ENCODE measurements at places on chromosomes 2 and 18.

- DNase-seq = no peak
These were observed 1.7 kb downstream of the IL1RL1 start for GRCh38 chr2:102313025-102313424.

GRCh38 chr2:238427435-238428162 lies 872 bp downstream of the ASB1 start:
- DNase-seq = no peak

GRCh38 chr2:240397924-240398645 lies 37.4 kb upstream of the GPC1 start:
- no peak for DNase-seq

GRCh38 chr18:48391868-48392267 lies 17.3 kb downstream of the ZBTB7C start:
- DNase-seq = no peak

- no peak for DNase-seq
These were observed 292.1 kb downstream of the SLC4A3 start for GRCh38 chr2:219919506-219919905.

DNA sequence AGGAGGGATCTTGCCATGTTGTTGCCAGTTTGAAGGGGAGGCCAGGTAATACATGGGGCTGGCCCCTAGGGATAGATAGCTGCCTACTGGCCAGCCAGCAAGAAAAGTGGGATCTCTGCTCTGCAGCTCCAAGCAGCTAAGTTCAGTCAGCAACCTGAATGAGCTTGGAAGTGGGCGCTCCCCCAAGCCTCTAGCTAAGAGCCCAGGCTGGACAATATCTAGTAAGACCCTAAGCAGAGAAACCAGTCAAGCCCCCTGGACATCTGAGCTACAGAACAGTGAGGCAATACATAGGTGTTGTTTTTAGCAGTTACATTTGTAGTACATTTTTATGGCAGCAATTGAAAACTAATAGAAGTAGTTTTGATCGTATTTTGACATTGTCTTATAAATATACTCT lies 409.8 kb upstream of the SMIM21 start:
- DNase-seq = no peak

DNA sequence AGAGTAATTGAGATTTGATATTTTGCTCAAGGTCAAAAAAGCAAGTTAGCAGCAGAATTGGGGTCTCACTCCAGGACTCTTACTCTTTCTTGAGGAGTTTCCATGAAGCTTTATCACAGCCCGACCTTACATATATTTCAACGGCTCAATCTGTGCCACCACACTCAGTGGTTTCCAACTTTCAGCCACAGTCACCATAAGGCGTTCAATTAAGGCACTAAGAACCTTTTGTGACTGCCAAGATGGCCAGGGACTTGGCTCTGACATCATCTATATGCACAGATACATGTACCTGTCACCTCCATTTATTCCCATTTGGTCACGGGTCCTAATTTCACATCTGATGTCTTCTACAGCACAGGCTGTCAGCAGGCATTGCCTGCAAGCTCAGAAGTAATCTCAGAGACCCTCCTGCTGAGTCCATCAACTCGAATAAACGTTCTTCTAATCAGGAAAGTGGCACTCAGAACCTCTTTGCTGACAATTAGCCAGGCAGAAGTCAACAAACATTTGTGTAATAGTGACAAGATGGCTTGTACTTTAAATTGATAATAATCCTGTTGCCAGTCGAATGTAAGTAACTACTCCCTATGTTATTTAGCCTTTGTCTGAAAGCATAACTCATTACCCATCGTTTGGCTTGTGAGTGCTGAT lies 16.1 kb downstream of the DYTN start:
- no peak for DNase-seq

DNA sequence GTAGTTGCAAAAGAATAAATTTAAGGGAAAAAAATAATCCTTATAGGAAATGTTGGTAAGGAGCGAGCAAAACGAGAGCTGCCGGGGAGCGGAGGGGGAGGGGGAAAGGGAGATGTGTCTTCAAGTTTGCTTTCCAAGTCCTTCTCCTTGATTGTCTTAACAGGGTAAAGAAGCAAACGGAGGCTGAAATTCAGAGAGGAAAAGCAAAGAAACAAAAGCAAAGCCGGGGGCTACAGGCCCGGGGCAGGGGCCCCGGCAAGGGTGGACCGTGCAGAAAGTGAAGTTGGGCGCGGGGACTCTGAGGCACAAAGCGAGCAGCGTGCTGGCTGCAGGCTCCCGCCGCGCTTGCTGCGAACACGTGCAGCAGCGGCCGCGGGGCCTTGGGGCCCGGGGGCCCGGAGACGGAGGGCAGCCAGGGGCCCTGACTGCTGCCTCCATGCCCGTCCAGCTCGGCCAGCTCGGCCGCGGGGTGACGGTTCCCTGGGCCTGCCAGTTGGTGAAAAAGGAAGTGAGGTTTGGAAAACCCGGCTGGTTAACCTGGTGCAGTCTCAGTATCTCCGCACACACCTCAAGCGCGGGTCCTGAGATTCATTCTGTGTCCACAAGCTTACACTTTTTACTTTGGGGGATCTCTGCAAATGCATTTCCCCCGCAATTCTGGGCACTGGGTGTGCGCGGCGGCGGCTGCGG lies 4.1 kb downstream of the BCL11A start:
- DNase-seq = no peak

- no peak for DNase-seq
These were observed 26.2 kb upstream of the MGAT5 start for GRCh38 chr2:134227666-134228065.

GRCh38 chr18:3248062-3248657 lies 559 bp downstream of the MYL12A start:
- no peak for DNase-seq

DNA sequence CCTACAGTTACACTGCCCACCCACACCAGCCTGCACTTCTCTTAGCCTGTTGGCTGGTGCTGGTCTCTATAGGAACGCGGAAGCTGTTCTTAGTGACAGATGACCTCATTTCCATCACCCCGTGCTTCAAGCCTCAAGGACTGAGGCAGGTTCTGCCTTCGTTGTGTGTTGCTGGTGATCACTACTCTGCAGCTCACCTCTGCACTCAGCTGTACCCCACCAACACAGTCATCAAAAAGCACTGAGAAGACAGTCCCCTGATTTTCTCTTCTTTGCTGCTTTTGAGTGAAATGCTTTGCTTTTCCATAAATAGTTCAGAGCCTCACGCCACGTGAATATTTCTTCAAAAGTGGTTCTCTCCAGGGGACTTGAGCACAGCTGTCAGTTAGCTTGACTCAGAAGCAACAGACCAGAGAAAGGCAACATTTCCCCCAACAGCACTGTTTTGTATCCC lies 225.7 kb upstream of the CCDC150 start:
- DNase-seq = no peak

GRCh38 chr18:54250846-54251261 lies 18.5 kb upstream of the POLI start:
- DNase-seq = no peak

GRCh38 chr18:9971313-9971920 lies 57.6 kb downstream of the VAPA start:
- DNase-seq = peak; percentile 32

DNA sequence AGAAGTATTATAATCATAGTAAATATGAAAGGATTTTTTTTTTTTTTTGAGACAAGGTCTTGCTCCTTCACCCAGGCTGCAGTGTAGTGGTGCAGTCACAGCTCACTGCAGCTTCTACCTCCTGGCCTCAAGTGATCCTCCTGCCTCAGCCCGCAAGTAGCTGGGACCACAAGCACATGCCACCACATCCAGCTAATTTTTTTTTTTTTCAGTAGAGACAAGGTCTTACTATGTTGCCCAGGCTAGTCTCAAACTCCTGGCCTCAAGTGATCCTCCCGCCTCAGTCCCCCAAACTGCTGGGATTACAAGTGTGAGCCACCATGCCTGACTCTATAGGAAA lies 301.6 kb upstream of the STON1 start:
- DNase-seq = no peak

DNA sequence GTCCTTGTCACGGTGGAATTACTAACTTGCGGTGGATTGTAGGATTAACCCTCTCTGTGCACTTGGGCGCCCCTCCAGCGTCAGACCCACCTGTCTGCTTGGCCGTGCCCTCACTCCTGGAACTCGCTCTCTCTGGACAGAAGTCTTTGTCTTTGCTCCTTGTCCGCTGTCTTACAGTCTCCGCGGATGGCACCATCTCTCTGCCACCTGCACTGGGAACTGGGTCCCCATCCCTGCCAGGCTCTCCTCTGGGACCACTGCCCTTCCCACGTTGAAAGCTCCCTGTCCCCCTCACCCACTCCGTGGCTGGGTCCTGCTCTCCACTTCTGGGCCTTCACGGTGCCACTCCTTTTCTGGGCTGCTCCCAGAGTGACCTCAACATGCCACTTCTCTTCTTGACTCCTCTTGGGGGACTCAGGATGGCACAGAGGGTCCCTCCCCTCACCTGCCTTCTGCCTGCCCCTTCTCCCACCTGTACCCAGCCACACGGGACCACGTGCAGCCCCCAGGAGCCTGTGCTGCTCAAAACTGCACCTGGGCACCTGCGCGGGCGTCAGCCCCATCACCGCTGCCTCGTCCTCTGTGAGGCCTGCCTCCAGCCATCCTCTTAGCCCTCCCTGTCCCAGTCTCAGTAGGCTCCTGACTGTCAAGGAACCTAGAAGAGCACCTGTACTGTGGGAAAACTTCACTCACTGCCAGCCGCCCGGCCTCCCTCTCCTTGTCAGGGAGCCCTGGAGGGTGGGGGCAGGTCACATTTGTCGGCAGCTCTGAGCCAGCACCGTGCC lies 11.1 kb downstream of the CNDP2 start:
- no peak for DNase-seq

DNA sequence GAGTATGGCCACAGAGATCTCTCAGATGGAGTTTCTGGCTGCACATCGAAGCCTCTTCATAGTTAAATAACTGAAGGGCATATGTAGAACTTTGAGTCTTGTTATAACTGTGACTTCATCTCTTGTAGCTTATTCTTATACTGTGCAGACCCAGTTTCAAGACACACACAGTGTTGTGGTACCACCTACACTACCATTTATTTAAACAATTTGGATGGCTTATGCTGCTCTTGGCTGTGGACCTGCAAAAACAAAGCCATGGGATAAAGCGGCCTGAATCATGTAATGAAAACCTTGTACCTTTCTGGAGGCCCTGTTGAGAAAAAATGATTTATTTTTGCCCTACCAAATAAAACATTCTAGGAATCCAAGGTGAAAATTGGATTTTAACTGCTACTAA lies 262.8 kb upstream of the RASGRP3 start:
- no peak for DNase-seq

DNA sequence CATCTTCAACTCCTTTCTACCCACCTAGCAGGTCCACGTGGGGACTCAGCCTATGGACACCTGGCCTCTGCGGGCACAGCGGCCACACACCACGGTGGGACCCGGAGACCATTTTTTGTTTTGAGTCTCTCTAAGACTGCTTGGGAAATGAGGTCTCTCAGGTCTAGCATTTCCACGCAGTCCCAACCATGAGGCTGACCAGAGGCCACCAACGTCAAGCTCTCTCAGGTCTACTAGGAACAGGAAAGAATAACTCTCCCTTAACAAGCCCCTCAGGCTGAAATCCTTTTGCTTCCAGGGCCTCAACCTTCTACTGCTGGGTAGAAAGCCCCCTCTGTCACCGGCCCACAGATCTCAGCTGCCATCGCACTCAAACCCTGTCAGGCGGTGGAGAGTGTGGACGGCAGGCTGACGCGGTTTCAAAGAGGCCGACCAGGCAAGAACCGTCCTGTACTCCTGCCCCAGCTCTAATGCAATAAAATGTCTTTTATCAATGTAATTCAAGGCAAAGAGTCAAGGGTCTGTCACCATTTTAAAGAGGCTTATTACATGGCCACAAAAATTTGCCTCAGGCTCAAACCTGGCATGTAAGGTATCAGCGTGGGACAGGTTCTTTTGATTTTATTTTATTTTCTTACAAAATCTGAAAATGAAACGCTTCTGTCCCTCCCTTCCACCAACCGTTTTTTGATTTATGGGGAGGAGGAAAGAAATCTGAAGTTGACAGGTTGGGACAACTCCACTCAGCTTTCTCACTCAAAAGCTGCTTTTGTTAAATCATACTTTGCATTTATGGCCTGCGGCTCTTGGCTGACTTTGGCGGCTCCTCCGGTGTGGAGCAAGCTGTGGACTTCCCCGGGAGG lies 74.0 kb downstream of the BCL11A start:
- no peak for DNase-seq

GRCh38 chr2:88179228-88179679 lies 9.1 kb downstream of the THNSL2 start:
- DNase-seq = no peak

DNA sequence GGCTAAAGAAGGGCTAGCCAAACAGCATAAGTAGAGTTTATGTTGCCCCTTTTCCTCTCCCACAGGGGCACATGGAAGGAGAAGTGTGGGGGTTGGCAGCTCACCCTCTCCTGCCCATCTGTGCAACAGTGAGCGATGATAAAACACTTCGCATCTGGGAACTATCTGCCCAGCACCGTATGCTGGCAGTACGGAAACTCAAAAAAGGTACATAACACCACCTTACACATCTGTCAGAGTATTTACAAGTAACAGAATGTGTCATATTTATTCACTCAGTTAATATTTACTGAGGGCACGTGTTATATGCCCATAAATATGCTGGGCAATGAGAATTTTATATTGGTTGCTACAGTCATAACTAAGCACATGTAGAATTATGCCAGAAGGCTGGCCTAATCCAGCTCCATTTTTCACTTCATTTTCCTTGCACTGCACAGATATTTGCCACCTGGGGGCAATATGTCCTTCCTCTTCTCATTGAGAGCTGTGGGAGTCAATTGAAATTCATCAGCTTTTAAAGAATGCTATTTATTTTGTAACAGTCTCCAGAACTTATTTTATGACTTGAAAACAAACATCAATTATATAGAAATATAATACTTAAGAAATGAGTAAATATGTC lies 150.6 kb downstream of the RTN4 start:
- no peak for DNase-seq

DNA sequence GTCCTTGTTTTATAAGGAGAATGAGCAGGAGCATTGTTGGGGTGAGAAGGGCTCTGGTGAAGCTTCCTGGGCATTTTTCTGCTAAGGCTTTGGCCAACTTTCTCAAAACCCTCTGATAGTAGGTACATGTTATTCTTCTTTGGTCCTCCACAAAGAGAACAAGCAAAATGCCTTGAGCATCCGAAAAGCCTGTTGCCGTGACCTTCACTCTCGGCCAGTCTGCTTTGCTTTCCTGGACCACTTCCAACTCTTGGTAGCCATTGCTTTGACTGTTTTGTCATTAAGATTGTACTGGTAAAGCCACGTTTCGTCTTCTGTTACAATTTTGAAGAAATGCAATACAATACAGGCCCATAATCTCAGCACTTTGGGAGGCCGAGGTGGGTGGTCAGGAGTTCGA lies 27.4 kb upstream of the ALLC start:
- DNase-seq = no peak

All from activated effector memory CD4-positive, alpha-beta T cell treated with Interleukin-2 at 50 U/mL for 16 hours (primary cell).